T47D (cell line): ENCODE measurements at places on chromosomes 5 and 9.

GRCh38 chr5:150626853-150627276 is 13.6 kb upstream of the SYNPO start:
- peak; percentile 70 for DNase-seq

- DNase-seq = no peak
Measured at GRCh38 chr5:66143473-66144073, 527 bp upstream of the SREK1 start.

DNA sequence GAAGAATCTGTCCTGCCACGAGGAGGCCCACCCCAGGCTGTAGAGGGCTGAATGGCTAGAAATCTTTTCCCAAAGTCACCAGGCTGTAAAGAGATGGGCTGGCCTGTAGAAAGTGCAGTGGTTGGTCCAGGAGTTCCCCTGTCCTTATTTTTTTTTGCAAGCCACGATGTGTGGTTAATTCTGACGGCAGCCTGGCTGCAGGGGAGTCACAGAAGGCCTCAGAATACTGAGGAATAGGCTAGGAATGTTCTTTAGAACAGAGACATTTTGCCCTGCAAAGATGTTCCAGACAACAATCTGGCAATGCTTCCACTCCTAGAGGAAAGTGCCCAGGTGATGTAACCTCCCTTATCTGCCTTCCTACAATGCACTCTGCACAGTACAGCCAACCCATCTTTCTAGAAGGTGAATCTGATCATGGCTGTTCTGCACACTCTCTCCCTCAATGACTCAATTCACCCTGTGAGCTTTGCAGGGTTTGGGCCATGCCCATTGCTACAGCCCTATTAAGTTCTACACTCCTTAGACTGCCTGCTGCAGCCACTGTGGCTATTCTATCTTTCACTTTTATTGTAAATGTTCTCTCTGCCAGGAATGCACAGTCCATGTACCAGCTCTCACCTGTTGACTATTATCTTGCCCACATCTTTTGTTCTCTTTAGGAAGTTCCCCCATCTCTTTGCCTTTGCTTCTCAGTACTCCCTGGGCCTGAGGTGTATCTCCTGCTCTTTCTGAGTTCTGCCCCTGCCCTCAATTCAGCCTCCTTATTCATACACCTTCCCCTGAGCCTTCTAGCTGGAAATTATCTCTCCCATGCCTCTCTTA is 377.8 kb upstream of the CLINT1 start:
- no peak for DNase-seq

DNA sequence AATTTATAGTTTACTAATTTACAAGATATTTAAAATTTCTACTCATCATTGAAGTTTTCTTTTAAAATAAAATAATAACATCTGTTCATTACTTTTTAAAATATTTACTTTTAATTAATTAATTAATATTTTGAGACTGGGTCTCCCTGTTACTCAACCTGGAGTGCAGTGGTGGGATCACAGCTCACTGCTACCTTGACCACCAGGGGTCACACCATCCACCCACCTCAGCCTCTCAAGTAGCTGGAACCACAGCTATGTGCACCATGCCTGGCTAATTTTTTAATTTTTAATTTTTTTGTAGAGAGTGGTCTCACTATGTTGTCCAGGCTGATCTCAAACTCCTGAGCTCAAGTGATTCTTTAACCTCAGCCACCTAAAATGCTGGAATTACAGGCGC is 1013.6 kb downstream of the CDH9 start:
- DNase-seq = peak; percentile 43

DNA sequence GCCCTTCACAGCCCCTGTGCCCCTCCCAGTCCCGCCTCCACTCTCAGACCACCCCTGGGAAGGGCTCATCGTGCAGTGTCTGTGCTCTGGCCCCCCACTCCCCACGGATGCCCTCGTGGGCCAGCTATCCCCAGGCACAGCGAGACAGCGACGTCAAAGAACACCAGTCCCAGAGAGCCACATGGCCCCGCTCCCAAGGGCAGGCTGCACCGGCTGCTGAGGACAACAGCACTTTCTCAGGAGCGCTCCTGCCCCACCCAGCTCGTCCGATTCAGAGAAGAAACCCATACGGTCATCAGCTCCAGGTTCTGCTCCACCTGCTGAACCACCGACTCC is 4.8 kb upstream of the SNAPC4 start:
- DNase-seq = no peak

GRCh38 chr5:5347442-5347841 is 75.0 kb upstream of the ICE1 start:
- no peak for DNase-seq

- no peak for DNase-seq
Measured at GRCh38 chr9:600006-600405, 241.5 kb upstream of the DMRT1 start.
